ENCODE measurements at places on chromosomes 4 and X.

DNA sequence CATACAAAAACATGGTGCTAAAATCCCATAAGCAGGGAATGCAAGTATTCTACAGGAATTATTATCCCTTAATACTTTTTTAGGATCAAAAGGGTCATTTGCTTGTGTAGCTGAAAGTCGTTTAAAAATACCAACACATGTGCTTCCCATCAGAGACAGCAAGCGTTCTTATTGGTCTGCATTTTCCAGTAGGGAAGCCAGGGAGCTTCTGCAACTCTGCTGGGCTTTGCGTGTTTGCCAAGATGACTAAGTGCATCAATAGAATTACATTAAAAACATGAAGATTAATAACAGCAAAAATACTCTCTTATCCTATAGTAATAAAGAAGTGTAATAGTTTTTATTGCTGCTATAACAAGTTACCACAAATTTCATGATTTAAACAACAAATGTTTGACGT, 111.2 kb downstream of the QDPR start:
- DNase-seq = no peak

GRCh38 chrX:40056420-40056819, 41.3 kb downstream of the BCOR start:
- no peak for DNase-seq

- no peak for DNase-seq
Observed at GRCh38 chr4:5619913-5620625, 88.3 kb downstream of the EVC2 start.

DNA sequence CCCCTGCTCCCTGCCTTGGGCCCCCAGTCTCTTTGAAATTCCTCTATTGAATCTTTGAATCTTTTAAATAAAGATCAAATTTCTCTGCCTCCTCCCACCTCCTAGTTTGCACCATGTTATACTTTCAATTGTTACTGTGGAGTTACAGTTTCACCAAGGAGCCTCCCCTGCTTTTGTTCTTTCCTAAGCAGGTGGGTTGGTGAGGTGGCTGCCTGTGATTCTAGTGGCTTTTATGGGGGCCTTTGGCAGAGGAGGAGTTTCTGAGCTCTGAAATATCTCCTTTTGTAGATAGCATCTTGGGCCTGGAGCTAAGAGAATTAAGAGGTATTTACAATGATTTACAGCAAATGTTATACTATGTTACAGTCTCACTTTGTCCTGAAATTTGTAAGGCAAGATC, 133.8 kb upstream of the STX18 start:
- no peak for DNase-seq

DNA sequence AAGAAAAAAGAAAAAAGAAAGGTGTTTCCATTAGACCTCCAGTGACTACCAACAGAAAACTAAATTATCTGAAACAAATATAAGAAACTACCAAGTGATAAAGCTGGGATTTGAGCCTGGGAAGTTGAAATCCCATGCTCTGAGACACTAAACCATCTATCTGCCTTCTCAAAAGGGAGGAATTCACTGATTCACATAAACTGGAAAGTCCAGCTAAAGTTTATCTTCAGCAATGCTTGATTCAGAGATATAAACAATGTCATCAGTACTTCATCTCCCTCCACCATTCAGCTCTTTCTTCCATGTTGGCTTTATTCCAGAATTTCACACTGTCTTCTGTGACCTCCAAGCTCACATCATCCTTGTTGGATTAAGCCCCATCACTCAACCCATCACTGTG, 96.3 kb downstream of the IQCM start:
- DNase-seq = no peak

DNA sequence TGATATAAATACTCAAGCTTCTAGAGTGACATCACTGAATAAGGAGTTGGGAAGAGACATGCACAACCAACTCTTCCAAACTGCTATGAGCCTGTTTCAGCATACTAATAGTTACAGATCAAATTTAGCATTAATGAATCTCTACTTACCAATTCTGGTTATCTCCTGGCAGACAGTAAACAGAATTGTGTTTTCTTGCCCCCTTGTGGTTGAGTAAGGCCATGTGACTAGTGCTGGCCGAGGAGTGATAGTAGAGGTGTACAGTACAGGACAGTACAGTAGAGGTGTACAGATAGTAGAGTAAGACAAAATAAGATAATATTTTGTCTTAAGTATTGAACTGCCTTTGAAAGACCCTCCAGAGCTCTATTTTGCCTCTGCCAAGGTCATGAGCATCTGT, 681.4 kb downstream of the GABRG1 start:
- peak; percentile 54 for DNase-seq

GRCh38 chr4:170875868-170876267, 786.1 kb upstream of the AADAT start:
- DNase-seq = no peak

- no peak for DNase-seq
Observed at GRCh38 chrX:74923942-74924448, 1.3 kb downstream of the NEXMIF start.

- no peak for DNase-seq
Observed at GRCh38 chr4:183837222-183837621, 67.9 kb upstream of the STOX2 start.

DNA sequence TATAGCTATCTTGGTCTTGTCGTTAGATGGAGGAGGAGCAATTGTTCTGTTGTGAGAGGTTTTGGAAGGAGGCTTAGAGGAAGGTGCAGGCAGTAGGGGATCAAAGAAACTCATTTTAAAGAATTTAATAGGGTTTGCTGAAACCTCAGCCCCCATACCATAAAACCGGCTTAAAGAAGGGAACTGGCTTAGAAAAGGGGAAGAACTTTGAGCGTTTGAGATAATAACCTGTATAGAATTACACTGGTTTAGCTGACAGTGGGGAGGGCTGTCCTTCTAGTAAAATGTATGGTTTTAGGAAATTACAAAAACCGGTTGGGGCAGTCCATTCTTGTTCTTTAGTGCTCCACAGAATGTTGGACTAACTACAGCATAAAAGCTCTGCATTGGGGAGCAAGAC, 128.1 kb downstream of the KDM6A start:
- no peak for DNase-seq

GRCh38 chr4:4861390-4862018, 2.0 kb downstream of the MSX1 start:
- DNase-seq = peak; percentile 55

GRCh38 chrX:264634-265455, 16.3 kb upstream of the PLCXD1 start:
- no peak for DNase-seq

- DNase-seq = no peak
Observed at GRCh38 chrX:47595716-47596251, 13.5 kb downstream of the TIMP1 start.

- no peak for DNase-seq
Observed at GRCh38 chr4:85512446-85513205, 37.7 kb downstream of the ARHGAP24 start.

- DNase-seq = no peak
Observed at GRCh38 chrX:40035726-40036125, 62.0 kb downstream of the BCOR start.
